ENCODE measurements at places on chromosomes 2 and 18.

DNA sequence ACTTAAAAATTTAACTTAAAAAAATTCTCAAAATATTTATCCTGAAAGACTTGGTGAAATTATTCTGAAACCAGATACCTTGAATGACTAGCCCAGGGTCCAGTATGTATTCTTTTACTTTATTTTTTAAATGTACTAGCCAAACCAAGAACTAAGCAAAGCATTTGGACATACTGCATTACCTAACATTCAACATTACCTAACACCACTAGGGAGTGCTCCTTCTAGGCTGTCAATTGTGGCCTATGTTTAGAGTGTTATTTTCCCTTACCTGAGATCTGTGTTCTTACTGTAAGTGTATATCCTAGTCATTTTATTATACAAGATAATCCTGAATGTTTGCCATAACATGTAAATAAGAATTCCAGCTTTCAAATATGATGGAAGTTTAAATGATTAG lies 496.6 kb downstream of the PTPRM start:
- DNase-seq: no peak

- no peak for DNase-seq
These were observed 91.5 kb upstream of the RGPD4 start for GRCh38 chr2:107735201-107735600.

GRCh38 chr18:46013484-46014189 lies 46.5 kb upstream of the EPG5 start:
- DNase-seq: peak; percentile 26

DNA sequence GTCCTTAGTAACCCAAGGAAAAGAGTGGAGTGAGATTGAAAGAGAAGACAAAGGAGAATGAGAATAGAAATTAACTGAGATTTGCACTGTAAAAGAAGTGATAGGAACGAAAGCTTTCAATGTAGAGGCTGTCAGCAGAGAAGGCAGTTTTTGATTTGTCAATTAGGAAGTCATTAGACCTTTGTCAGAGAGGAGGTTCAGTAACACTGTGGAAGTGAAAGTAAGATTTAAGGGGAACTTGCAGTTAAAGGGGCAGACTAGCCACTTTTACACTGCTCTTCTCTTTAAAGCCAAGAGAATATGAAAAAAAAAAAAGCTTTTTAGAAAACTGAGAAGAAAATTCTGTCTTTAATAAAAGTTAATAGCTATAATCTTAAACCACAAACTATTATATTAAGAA lies 11.5 kb upstream of the KYNU start:
- DNase-seq: no peak

DNA sequence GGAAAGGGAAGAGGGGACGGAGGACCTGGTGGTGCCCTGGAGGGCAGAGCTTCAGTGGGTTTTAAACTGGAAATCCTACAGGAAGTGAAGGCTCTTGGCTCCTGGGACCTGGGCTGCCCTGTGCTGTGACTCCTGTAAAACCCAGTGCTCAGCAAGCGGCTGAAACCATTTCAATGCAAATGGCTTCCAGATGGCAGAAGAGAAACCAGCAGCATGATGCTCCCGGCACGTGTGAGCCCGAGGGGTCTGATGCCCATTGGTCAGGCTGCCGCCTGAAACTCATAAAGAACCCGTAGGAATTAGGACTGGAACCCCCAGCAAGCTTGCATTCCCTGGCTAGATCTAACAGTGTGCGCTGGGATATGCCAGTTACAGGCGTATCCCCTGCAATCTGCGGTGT lies 109.2 kb upstream of the THOC1 start:
- DNase-seq: no peak

DNA sequence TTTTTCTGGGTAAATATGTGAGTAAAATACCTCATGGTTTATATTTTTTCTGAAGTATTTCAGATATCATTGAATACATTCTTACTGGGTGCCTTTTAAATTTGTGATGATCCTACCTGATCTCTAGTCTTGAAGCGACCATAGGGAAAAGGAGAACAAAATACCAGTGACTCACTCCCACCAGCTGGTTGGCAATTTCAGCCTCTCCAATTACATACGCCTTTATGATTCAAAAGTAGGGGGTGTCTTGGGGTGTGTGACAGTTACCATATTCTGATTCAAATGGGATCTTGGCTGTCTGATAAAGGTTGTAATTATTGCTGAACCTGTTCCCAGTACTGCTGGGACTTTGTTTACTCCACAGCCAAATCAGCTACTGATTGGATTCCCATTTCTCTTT lies 175.9 kb upstream of the NXPH2 start:
- no peak for DNase-seq

DNA sequence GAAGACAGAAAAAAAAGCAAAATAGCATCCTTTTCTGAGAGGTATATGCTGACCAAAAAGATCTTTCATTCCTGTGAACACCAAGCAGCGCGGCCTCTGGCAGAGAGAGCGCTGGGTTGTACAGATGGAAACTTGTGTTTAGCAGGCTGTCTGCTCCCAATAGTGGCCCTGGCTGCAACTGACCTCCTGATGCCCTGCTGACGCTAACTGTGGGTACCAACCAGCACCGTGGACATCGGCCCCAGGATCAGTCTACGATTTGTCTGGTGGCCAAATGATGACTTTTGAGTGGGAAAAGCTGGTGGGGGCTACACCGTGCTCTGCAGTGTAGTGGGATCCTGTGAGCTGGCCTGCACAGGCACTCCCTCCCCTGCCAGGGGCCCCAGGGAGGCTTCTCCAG lies 15.7 kb downstream of the COA5 start:
- DNase-seq: no peak

DNA sequence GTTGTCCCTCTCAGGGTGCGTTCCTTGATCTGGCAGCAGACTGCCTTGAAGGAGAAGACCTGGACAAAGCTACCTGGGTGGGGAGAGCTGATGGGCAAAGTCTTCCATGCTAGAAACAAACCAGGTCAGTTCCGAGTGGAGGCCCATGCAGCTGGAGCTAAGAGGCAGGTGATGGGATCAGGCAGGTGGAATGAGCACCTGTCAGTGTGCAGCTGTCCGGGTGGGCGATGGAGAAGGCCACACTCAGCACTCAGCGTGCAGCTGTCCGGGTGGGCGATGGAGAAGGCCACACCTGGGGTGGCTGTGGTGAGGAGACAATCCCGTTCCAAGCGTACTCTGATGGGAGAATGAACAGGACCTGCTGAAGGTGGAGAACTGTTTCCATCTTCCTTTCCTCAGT lies 237.3 kb upstream of the MYT1L start:
- DNase-seq: no peak

DNA sequence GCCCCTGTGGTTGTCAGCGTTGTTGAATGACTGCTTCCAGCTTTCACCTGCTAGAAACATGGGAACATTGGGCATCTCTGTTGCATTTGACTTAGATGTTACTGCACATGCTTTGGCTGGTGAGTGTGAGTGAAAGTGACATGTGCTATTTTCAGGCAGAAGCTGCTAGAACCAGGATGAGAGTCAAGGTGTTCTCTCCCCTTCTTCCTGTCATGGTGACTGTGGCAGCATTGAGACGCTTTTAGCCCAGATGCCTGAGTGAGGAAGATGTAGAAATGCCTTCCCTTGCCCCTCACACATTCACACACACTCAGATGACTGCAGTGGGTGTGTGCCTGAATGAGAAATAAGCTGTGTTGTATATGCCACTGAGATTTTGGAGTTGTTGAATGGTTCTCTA lies 220.2 kb downstream of the PTPRM start:
- DNase-seq: no peak

Data from activated CD4-positive, alpha-beta T cell treated with anti-CD3 and anti-CD28 coated beads for 48 hours (primary cell).